ENCODE measurements at places on chromosomes 4 and X.

DNA sequence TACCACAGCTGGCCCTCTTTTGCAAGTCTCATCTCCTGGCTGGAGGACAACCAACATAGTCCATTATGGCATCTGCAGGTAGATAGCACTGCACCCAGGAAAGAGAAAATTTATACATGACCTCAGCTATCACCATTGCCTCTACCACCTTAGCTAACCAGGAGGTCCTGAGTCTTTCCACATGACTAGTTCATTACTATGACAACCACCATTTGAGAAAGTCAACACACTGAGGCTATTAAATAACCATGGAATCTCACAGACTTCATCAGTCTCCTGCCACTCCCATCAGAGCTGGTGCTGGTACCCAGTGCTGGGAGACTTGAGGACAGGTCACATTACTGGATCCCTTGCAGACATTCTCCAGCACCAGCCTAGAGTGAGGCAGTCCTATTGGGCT is 285.9 kb downstream of the GBA3 start:
- no peak for DNase-seq

DNA sequence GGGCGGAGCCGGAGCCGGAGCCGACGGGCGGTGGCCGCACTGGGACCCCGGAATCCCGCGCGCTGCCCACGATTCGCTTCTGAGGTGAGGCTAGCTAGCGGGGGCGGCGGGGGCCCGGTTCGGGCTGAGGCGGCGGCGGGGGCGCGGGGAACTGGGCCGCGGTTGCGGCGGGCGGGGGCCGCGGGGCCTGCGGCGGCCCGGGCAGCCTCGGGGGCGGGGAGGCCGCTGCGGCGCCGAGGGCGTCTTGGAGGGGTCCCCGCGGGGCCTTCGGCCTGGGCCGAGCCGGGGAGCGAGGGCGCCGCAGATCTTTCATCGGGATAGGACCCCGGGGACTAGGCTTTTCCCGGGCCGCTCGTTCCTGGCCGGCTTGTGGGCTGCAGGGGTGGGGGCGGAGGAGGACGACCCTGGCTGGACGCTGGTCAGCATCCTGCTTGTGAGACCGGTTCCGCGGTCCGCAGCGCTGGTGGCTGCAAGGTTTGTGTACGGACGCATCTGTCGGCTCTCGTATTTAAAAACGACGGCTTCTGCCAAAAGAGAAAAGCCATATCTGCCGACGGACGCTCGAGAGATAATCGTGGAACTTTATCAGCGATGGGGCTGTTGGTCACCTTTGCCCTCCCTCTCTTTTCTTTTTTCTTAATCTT is 419 bp downstream of the ADD1 start:
- DNase-seq: peak; percentile 33

DNA sequence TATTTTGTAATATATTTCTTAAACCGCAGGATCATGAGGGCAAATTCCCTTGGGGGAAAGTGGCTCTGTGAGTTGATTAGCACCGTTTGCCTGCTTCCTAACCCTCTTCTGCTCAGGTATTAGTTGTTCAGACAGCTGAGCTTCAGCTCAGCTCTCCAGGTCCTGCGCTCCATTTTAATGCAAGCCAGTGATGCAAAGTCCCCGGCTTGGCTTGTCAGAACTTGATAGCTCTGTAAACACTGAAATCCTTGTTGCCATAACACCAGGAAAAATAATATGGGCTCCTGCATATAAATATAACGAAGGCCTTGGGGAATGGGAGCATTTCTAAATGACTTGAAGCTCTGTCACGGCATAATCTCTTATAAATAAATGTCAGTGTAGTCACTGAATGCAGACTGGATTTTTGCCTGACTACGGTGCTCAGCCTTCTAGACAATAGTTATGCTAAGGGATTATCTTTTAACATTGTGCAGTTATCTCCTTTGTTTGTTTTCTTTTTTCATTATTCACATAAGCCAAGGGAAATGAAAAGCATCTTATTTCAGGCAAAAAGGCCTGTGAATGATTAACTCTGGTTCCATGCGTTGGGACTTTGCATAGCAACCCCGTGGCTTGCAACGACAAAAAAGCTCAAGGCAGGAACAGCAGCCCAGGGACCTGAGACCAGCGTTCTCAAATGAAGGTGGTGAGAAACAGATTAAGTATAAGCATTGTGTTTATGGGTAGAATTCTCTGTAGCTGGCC is 253.2 kb downstream of the SPRY1 start:
- no peak for DNase-seq

DNA sequence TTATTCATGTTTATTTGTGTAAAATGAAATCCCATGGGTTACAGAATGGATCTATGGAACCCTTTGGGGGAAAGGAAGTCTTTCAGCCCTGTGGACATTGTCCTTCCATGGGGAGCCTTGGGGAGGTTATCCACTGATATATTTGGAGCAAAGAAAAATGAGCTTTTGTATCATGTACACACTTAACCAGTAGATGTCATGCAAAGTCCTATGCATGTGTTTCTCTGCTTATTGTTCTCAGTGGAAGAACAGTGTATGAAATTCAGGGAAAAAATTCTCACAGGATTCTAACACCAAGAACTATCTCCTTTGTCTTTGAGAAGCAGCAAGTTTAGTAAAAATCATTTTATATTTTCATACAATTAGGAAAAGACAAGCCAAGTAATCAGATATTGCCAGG is 105.3 kb downstream of the DTHD1 start:
- DNase-seq: no peak

- no peak for DNase-seq
These were observed 1224.5 kb downstream of the PCDH18 start for GRCh38 chr4:136307765-136308164.

GRCh38 chrX:78029663-78030062 is 60.2 kb upstream of the PGAM4 start:
- DNase-seq: no peak

GRCh38 chrX:94288325-94288724 is 614.3 kb downstream of the FAM133A start:
- DNase-seq: no peak

DNA sequence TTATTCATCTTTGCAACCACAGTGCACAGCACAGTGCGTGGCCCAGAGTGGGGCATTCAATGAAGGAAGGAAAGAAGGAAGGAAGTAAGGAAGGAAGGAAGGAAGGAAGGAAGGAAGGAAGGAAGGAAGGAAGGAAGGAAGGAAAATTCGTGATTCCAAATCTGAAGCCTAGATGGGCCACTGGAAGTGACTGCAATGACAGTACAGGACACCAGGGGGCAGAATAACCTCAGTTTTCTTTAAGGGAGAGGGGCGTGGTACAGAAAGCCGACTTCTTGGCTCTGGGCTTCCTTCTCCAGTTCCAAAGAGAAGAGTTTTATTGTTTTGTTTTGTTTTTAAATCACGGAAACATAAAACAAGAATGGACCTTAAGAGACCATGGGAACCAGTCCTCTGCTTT is 47.8 kb downstream of the APLN start:
- peak; percentile 35 for DNase-seq

GRCh38 chr4:8117278-8117682 is 41.3 kb downstream of the ABLIM2 start:
- DNase-seq: peak; percentile 19

DNA sequence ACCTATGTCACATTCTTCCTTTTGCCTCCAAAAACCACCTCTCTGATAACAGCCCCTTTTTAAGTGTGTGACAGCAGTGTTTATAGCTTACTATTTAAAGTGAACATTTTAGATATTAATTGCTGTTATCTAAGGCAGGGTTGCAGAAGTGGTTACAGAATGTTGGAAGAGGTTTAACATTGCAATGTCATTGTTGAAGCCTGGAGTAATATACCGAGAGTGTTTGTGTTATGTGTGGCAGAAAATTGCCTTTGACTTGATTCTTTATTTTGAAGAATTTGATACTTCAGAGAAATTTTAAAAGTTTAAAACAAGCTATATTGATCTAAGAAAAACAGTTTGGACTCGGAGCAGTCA is 37.1 kb downstream of the SMARCAD1 start:
- DNase-seq: no peak

- no peak for DNase-seq
These were observed 45.8 kb upstream of the TMEM131L start for GRCh38 chr4:153420361-153420760.

GRCh38 chr4:76989391-76990061 is 40.0 kb downstream of the SEPTIN11 start:
- peak; percentile 92 for DNase-seq

DNA sequence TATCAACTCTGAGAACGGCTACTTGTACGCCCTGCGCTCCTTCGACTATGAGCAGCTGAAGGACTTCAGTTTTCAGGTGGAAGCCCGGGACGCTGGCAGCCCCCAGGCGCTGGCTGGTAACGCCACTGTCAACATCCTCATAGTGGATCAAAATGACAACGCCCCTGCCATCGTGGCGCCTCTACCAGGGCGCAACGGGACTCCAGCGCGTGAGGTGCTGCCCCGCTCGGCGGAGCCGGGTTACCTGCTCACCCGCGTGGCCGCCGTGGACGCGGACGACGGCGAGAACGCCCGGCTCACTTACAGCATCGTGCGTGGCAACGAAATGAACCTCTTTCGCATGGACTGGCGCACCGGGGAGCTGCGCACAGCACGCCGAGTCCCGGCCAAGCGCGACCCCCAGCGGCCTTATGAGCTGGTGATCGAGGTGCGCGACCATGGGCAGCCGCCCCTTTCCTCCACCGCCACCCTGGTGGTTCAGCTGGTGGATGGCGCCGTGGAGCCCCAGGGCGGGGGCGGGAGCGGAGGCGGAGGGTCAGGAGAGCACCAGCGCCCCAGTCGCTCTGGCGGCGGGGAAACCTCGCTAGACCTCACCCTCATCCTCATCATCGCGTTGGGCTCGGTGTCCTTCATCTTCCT is 2.7 kb downstream of the PCDH10 start:
- no peak for DNase-seq

DNA sequence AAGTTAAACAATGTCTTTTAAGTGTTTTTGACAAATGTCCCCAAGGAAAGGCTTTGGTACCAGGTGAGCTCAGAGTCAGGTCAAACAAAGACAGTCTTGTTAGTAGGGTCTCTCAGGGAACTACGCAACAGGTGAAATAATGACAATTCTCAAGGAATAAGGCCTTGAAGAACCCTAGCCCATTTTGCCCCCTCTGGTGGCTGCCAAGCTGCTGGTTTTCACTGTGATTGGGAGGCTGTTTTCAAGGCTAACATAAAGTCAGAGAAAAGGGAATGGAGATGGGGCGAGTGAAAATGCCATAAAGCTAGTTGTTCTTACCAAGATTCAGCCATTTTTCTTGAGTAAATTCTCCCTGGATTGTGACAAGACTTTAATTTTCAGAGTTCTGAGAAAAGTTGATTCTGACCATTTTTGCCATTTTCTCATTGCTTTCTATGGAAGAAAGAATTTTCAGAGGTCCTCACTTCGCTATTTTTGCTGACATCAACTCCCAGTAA is 58.7 kb downstream of the RWDD4 start:
- DNase-seq: no peak

GRCh38 chrX:119190831-119191230 is 45.3 kb upstream of the PGRMC1 start:
- DNase-seq: no peak

GRCh38 chr4:157521906-157522305 is 301.4 kb downstream of the GRIA2 start:
- no peak for DNase-seq

DNA sequence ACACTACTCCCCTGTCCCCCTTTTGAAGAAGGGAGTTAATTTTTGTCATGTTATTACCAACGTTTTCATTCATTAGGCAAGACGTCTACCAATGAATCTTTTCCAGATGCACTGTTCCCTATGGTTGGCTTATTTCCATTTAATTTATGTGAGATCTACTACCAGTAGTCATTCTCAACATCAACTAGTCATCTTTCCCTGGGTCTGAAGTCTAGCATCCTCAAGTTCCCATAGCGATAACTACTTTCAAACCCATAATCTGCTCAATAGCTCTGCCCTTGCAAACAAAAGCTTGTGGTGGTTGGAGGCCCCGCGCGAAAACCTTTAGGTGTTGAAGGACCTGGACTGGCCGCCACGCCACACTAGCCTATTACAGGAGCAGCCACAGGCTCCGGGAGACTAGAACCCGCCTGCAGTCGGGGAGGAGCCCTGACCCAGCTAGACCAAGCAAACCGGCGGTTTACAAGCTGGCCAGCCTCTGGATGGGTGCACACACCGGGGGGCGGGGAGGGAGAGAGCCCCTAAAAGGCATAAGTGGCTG is 746 bp downstream of the PPAT start:
- peak; percentile 44 for DNase-seq

- no peak for DNase-seq
These were observed 1267.2 kb downstream of the RAPGEF2 start for GRCh38 chr4:160370046-160370445.

- DNase-seq: no peak
These were observed 138.6 kb upstream of the NKX1-1 start for GRCh38 chr4:1544861-1545281.

Measured in T-helper 2 cell (primary cell).